ENCODE measurements at places on chromosomes 16 and 17. TPM values are rescaled to one million over a fixed set of nuclear protein-coding genes. Genes with fewer than 3 reads are reported as not detected.

KRTAP9-8 gene
- total RNA-seq = not detected

CLEC3A gene
- not detected for total RNA-seq

RARA gene
- total RNA-seq = 15.6 TPM

TBX4 gene
- not detected for total RNA-seq

SLC12A3 gene
- not detected for total RNA-seq

HAS3 gene
- total RNA-seq = 0.09 TPM

TPSG1 gene
- 0.23 TPM for total RNA-seq

BAHCC1 gene
- 6.8 TPM for total RNA-seq

CDIPT gene
- total RNA-seq = 46.1 TPM

ADCY7 gene
- 8.7 TPM for total RNA-seq

PRCD gene
- not detected for total RNA-seq

SLC9A5 gene
- total RNA-seq = 1.8 TPM

ZNF287 gene
- total RNA-seq = 6.6 TPM

NTN1 gene
- total RNA-seq = 7.1 TPM

NPTX1 gene
- total RNA-seq = not detected

STAC2 gene
- total RNA-seq = not detected

PRKCA gene
- 17.6 TPM for total RNA-seq

SLC16A11 gene
- total RNA-seq = not detected
